ENCODE measurements at places on chromosomes 4 and X.
A peak's percentile ranks its signal among the peaks of the same experiment; 100 is the strongest.

DNA sequence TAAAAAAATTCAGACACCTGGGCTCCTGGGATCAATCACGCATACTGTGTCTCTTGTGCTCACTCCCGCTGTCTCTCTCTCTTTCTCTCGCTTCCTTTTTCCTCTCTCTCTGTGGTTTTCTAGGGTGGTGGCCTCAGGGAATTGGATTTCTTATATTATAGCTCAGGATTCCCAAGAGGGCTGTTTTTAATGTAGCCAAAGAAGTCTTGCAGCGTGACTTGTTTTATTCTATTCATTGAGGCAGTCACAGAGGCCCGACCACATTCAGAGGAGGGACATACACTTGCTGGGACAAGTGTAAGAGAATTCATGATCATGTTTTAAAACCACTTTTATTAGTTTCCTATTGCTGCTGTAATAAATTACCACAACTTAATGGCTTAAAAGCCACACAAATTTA lies 59.4 kb downstream of the HPF1 start:
- DNase-seq: no peak

- peak; percentile 77 for DNase-seq
These were observed at the start of gene AREG for GRCh38 chr4:74444891-74445642. Gene AREG, plus strand, starts transcription at chr4:74445136. Its CDS starts 210 bp downstream, at chr4:74445346.

DNA sequence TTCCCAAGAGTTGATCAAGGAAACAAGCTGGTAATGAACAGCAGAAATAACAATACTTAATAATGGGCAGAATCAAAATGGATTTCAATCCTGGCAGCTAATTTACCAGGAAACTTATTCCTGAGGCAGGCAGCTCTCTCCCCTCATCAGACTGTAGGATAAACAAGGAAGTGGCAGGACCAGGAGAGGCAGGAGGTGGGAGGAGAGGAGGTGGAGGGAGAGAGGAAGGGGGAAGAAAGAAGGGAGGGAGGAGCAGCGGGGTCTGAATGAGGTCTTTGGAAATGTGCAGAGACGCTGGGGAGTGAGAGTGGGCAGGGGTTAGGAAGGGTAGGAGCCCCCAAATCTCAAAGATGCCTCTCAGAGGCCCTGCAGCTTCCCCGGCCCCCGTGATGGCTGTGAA lies 231.5 kb downstream of the BCOR start:
- peak; percentile 53 for DNase-seq

DNA sequence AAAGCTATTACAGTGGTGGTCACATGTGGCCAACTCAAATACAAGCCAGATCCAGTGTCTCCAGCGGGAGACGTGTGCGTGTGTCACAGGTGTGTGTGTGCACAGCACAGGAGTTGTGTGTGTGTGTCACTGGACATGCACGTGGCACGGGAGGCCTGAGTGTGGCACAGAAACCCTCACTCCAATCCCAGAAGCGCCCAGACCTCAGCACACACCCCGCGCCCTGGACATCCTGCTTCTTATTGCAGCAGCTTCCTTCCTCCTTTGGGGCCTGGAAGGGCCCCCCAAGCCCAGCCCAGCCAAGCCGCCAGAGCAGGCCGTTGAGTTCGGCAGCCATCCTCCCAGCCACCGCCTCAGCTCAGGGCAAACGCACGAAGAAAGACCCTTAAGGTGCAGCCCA lies 37.9 kb downstream of the ACOX3 start:
- DNase-seq: no peak

GRCh38 chr4:21377046-21377445 lies 571.5 kb downstream of the KCNIP4 start:
- DNase-seq: no peak

DNA sequence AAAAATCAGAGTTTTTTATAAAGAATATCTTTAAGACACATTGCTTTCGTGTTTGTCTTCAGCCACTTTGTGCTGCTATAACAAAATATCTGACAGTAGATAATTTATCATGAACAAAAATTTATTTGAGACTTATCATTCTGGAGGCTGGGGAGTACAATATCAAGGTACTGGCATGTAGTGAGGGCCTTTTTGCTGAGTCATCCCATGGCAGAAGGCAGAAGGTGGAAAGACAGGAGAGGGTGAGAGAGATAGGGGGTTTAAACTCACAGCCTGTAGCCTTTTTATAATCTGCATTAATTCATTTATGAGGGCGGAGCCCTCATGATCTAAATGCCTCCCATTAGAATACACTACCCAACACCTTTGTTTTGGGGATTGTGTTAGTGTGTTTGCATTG lies 431.2 kb upstream of the FAM47C start:
- DNase-seq: no peak

- DNase-seq: no peak
These were observed 119.1 kb downstream of the PCDH10 start for GRCh38 chr4:133268205-133268604.

GRCh38 chr4:41644288-41644914 lies 104.1 kb downstream of the PHOX2B start:
- DNase-seq: peak; percentile 11

GRCh38 chr4:2789793-2790582 lies 2.9 kb upstream of the SH3BP2 start:
- DNase-seq: no peak

GRCh38 chr4:170004651-170005295 lies 21.4 kb downstream of the MFAP3L start:
- DNase-seq: no peak

DNA sequence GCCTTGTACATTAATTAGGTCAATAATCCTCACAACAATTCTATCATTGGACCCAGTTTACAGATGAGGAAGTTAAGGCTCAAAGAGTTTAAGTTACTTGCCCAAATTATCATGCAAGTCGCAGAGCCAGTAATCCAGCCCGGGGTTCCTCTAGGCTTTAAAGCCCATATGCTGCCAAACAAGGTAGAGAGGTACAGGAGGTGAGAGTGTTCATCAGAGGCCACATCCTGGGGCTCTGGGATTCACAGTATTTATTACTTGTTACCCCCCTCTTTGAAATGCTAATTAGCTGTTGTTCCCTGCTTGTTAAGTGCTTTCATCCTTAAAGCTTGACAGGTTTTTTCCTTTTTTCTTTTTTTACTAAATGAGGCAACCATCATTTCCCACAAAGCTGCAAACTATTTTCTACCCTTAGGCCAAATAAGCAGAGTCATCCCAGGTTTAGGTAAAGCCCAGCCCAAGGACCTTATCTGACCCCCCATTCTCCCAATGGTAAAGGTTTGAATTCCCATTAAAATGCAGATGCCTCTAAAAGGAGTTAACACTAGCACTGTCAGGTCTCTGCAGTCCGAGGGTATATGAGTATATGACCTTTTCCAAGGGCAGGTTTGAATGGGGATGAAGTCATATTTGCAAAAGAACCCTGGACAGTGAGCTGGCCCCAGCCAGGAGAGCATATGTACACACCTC lies 150.3 kb downstream of the SOX3 start:
- DNase-seq: no peak

DNA sequence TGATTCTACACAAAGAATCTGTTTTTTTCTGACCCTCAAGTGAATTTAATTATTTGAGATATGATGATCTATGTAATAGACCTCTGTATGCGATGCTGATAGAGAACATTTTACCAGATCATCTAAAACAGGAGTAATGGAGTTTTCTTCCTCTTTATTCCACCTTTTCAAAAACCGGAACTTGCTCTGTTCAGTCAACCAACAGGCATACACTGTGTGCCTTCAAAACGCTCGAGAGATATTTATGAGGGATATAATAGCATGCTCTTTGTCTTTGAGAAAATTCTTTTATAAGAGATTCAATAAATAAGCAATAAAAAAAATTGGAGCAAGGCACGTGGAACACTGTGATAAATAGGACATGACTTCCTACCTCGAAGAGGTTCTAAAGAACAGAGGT lies 2.0 kb downstream of the NYX start:
- no peak for DNase-seq

DNA sequence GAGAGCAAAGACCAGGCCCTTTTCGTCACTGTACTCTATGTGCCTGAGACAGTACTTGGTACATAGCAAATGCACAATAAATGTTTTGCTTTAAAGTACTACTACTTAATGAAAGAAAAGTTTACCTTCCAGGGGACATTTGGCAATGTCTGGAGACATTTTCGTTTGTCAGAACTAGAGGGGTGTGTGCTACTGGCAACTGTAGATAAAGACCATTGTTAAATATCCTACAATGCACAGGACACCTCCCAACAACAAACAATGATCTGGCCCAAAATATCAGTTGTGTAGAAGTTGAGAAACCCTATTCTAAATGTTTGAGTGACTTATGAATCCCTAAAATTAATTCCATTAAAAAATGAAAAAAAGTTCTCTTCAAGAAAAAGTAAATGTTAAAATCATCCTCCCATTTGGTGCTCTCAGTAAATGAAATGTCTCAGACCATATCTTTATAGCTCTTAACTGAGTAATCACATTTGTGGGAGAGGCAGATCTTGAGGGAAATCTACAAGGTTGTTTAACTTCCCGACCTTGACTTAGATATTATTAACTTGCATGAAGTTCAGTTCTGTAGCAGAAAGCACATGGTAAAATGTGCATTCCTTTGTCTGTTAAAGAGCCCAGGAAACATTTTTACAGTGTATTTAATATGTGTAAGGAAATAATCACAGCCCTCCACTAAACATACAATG lies 18.5 kb downstream of the EGFL6 start:
- DNase-seq: no peak

DNA sequence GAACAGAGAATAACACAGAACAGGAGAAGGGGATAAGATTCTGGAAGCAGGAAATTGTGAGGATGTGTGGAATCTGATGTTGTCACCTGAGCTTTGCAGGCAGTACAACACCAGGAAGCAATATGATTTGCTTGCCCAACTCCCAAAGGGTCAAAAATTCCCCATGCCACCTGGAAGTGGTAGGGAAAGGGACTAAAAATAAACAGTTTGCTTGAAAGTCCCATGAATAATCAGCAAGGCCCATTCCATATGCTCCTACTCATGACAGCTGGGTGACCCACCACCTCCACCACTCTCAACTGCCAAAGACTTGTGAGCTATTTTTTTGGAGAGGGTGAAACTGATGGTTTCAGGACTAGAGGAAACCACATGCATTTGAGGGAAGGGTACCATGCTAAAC lies 168.4 kb downstream of the KCNIP4 start:
- DNase-seq: no peak

DNA sequence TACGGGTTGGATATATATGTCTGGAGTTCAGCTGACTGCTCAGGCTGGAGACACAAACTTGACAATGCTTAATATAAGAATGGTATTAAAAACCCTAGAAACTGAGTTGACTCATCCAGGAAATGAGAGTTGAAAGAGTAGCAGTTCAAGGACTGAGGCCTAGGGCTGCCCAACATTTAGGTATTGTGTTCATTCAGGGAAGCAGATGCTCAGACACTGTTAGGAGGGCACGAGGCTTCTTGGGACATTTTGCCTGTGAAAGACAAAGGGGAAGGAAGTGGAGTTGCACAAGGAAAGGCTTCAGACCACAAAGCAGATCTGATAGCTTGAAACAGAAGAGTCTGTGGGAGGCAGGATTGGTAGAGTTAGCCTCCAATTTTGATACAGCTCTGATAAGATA lies 52.0 kb upstream of the HS3ST1 start:
- no peak for DNase-seq

DNA sequence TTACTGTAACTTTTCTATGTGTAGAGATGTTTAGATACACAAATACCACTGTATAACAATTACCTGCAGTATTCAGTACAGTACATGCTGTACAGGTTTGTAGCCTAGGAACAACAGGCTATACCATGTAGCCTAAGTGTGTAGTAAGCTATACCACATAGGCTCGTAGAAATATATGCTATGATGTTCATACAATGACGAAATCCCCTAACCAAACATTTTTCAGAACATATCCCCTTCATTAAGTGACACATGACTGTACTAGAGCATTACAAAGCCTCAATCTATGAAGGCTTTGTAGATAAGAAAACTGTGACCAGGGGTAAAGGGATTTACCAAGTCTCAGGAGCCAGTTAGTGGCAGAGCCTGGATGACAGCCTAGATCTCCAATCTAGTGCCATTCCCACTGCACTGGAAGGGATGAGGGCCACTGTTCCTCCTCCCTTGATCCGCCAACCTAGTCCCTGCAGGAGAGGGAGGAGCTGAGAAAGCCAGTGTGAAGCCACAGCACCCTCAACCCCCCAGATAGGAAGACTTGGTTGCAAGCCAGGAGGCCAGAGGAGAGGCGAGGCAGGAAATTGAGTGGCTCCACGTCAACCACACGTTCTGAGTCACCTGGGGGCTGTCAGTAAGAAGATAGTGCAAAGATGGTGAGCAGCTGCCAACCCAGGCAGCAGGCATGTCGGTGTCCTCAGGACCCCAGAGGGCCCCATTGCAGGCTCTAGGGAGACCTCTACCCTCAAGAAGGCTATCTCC lies 227.7 kb downstream of the BCOR start:
- no peak for DNase-seq

- DNase-seq: no peak
These were observed 46.9 kb upstream of the TAB3 start for GRCh38 chrX:30935985-30936384.

DNA sequence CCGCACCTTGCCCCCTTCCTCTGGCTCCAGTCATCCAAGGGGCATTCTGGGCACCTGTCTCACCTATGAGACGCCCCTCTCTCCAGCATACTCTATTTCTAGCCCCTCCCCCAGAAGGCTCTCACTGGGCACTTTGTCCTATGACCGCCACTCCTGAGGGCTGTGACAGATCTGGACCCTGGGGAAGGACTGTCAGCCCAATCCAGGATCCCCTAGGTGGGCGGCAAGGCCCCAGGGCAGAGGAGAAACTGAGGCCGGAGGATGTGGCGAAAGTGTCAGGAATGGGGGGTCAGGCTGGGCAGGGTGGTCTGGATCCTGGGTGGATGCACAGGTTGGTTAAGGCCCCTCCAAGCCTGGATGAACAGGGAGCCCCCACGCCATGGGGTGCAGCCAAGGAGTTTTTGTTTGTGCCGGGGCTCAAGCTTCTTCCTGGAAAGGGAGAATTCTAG lies 16.2 kb upstream of the NAT8L start:
- no peak for DNase-seq

DNA sequence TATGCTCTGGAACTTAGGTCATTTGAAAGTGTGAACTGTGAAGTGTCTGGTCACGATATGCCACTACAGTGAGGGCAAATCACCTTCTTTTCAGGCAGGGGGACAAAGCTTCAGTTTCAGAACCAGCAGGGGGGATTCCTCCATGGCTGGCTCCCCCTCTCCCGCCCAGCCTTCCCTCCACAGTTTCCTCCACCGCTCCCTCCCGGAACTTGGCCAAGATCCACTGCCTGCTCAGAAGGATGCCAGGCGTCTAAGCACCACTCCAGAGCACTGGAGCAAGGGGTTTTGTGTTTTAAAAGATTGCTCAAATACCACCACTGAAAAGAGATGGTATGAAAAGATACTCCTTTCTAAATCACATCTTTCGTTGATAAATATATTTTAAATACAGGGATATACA lies 126.9 kb downstream of the ELOVL6 start:
- DNase-seq: no peak

- DNase-seq: no peak
These were observed 225.4 kb downstream of the ARHGAP24 start for GRCh38 chr4:85700362-85700761.

- no peak for DNase-seq
These were observed 51.7 kb upstream of the MCF2 start for GRCh38 chrX:139759637-139760036.

DNA sequence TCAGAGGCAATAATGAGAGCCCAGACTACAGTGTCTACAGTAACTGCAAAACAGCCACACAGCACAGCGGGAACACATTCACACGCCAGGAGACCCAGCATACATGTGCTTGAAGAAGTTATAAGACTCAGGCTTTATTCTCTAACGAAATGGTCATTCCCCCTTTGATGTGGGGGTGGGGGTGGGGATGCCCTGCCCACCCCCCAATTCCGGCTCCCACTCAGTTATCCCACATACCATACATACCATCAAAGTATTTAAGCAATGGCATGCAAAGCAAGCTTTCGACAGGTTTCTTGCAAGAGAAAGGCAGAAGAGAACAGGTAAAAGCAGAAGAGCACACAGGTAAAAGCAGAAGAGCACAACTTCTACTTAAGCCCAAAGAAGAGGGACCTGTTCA lies 3.6 kb downstream of the MECP2 start:
- DNase-seq: no peak

All from NCI-H510A treated with DMSO at 0.1 percent for 48 hours (cell line).